Epithelial cell of esophagus (primary cell): ENCODE measurements at places on chromosomes 3 and 15.

- DNase-seq = peak; percentile 26
Observed at GRCh38 chr3:59367150-59367549, 317.3 kb upstream of the CFAP20DC start.

DNA sequence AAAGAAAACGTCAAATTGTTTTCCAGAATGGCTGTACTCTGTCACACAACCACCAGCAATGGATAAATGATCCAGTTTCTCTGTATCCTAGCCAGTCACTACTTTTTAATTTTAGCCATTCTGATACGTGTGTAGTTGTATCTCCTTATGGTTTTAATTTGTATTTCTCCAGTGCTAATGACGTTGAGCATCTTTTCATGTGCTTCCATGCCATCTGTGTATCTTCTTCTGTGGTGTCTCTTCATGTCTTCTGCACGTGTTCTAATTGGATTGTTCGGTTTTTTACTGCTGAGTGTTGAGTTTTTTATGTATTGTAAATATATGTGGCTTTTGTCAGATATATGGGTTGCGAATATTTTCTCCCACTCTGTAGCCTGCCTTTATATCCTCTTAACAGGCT is 81.9 kb downstream of the SUMF1 start:
- DNase-seq = no peak

DNA sequence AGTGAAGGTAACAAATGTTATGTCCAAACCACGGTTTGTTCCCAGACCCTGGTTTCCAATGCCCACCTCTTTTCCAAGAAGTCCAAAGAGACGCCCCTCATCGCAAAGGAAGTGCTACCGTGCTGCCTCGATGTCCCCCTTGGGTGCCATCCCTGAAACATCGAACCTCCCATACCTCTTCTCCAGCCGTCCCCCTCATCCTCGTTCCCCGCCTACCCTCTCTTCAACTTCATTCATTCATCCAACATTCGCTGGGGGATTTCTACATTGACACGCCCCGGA is 467 bp downstream of the TIPIN start:
- no peak for DNase-seq

- DNase-seq = no peak
Observed at GRCh38 chr3:1227111-1227510, 134.3 kb downstream of the CNTN6 start.

- DNase-seq = no peak
Observed at GRCh38 chr15:59042041-59042440, 54.6 kb downstream of the RNF111 start.

DNA sequence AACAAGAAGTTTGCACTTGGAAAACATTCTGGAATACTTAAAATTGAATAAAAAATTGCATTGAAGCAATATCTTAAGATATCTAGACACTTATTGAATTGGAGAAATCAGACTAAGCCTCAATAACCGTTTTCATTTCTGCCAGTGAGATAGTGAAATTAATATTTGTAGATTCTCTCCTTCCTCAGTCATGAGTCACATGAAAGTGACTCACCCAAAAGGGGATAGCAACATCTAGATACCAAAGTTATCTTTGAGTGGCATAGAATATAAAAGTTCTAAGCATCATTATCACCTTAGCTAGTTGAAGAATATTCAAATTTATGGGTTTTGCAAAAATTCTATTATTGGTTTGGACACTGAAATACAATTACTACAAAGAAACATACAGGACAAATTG is 614.8 kb upstream of the ZNF717 start:
- DNase-seq = peak; percentile 3

GRCh38 chr3:156418428-156418827 is 136.5 kb downstream of the SSR3 start:
- DNase-seq = no peak

- no peak for DNase-seq
Observed at GRCh38 chr3:56456117-56456516, 12.2 kb downstream of the ERC2 start.

DNA sequence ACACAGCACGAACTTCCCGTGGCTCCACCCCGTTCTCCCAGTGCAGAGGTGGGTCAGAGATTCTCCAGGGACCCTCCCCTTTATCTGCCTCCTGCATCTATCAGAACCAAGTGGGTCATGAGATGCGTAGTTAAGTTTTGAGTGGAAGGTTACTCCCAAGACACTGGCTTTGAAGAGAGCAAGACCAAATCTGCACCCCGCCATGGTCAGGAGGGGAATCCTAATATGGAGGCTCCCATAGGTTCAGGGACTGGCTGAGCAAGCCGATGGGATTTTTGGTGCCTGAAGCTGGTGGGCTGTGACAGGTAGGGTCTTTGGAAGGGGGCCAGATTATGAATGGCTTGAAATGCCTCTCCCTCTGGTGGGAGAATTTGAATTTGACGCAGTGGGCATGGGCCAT is 207.0 kb upstream of the NR2E3 start:
- DNase-seq = no peak

DNA sequence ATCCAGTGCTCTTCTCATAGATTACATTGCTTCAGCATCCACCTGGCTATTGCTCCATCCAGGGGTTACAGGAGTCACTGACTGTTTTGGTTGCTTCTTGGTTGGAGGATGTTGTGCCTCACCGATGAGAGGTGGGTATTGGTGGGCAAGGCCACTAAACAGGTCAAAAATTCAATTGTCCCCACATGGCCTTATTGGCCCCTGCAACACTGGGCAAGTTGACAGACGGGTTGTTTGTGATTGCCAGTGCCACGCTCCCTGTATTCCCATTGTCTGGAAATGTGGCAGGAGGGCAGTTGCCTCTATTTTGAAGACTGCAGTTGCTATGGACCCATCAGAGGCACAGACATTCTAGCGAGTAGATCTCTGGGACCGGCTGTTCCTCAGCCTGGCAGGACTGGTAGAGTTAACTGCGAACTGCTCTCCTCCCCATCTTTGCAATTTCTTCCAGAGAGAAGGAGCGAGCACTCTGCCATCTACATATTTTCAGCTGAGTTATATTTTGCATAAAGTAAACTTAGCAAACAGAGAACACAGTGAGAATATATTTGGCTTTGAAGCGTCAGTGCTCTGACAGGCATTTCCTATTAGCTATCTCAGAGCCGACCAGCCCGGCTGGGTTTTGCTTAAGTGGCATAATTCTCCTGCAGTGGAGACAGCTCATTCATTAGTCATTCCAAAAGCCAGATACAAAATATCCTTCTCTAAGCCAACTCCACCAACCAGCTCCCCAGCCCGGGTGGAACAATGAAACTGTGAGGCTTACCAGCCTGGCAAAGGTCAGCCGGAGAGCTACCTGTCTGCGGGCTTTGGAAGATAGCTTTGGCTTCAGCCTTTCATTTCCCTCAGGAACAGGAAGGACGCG is 26.0 kb upstream of the MAGEF1 start:
- peak; percentile 97 for DNase-seq

GRCh38 chr3:142489572-142490323 is 41.9 kb upstream of the XRN1 start:
- DNase-seq = no peak

- DNase-seq = no peak
Observed at GRCh38 chr3:4053975-4054374, 249.2 kb upstream of the SETMAR start.

DNA sequence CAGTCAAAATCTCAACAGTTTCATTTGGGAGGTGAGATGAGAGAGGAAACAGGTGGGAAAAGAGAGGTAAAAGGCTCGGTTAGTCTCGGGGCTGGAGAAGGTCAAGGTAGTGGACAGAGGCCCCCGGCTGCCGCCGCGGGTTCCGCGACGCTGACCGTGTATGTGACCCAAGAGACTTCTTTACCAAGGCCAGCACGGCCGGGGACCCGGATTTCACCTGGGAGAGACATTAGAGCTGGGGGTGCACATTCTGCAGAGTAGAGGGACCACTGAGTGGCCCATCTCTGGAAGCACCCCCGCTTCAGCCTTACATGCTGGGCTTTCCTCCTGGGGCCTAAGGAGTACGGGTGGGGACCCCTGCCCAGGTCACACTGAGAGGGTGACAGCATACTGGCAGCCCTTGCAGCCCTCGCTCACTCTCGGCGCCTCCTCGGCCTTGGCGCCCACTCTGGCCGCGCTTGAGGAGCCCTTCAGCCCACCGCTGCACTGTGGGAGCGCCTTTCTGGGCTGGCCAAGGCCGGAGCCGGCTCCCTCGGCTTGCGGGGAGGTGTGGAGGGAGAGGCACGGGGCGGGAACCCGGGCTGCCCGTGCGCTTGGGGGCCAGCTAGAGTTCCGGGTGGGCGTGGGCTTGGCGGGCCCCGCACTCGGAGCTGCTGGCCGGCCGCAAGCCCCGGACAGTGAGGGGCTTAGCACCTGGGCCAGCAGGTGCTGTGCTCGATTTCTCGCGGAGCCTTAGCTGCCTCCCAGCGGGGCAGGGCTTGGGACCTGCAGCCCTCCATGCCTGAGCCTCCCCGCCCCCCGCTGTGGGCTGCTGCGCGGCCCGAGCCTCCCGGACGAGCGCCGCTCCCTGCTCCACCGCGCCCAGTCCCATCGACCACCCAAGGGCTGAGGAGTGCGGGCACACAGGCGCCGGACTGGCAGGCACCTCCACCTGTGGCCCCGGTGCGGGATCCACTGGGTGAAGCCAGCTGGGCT is 41.3 kb upstream of the RPL32 start:
- DNase-seq = no peak

GRCh38 chr3:10645800-10646199 is 140.4 kb upstream of the ATP2B2 start:
- no peak for DNase-seq

GRCh38 chr15:61680260-61681037 is 379.8 kb downstream of the VPS13C start:
- DNase-seq = no peak

DNA sequence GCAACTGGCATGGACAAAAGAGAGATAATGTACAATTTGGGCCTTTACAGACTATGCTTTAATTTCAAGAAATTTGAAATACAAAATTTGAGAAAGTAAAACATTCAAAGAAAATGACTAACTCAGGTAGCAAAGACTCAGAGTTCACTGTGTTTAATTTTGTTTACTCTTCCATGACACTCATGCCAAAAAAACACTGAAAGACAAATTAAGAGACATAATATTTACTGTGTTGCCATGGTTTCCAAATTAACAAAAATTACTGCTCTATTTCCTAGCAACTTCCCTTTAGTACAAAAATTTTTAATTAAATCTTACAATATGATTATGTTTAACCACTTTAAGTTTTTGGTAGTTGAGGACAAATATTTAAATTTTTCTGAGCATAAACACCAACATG is 29.6 kb downstream of the LRRFIP2 start:
- no peak for DNase-seq

DNA sequence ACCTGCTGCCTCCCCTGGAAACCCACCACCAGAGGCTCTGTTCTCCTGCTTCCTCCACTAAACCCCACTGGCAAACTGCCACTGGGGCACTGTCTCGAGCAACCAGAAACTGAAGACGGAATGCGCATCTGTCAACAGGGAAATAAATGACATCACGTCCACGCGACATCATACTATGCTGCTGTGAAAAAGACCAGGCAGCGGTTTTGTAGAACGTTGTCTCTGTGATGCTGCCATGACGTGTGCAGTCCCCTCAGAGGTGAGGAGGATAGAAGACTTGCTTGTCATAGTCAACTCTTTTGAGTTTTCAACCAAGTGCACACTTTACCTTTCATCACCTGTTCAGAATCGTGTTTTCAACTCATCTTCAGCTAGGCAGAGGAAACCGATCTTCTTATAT is 203.0 kb upstream of the IGF1R start:
- DNase-seq = no peak

- DNase-seq = no peak
Observed at GRCh38 chr3:139586420-139587017, 47.0 kb upstream of the RBP1 start.

GRCh38 chr3:11452885-11453847 is 181.0 kb downstream of the ATG7 start:
- DNase-seq = no peak

DNA sequence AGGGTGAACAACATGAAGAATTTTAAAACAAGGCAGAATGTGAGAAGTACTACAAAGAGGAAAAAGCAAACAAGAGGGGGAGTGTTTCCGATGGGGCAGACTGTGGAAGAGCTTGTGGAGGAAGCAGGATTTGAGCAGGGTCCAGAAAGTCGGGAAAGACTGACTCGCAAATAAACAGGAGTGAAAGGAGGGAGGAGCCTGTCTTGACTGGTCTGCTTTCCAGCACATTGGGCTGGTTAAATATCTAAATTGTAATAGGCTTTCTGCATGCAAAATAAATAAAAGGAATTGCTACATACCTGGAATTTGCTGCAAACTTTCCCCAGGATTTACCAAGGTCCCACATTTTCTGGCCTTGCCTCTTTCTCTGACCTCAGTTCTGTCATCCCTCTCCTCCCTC is 132.1 kb downstream of the RORA start:
- DNase-seq = no peak

- DNase-seq = peak; percentile 74
Observed at GRCh38 chr3:185280572-185281365, 26.9 kb upstream of the EHHADH start.

DNA sequence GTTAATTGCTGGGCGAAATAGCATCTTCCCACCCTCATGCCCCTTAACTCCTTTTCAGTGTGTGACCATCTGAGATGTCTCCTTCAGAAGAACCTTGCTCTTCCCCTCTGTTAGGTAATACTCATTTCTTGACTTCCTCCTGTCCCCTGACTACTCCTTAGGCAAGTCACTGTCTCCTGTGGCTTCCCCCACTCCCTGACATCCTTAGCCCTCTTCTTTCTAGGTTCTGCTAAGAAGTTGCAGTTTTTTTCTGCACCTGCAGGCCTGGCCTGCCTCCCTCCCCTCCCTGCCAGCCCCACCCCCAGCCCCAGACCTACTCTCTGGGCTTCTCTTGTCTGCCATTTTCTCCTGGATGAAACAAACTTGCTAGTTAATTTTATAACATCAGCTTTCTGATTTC is 15.2 kb upstream of the EID1 start:
- DNase-seq = no peak

GRCh38 chr3:164477403-164477802 is 600.9 kb downstream of the SI start:
- DNase-seq = no peak

- DNase-seq = peak; percentile 77
Observed at GRCh38 chr3:190811775-190812480, 50.6 kb downstream of the GMNC start.

DNA sequence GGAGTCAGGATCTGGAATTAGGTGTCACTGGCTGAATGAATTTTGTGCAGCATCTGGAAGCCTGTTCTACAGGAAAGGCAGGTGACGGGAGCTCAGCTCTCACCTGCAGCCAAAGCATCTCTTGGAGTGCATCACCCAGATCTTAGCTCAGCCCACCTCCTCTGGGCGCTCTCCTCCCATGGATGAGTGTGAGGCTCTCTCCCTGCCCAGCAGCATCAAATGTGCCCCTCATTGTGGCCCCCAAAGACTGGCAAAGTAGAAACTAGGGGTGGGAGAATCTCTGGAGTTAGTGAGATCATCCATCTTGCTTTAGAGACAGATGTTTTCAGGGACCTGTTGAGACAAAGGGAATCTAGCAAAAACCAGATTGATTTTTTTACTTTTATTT is 68.7 kb downstream of the SENP2 start:
- no peak for DNase-seq
